ENCODE measurements at places on chromosomes 3 and 15. TPM values are rescaled to one million over a fixed set of nuclear protein-coding genes. Genes with fewer than 3 reads are reported as not detected.

The CAMK2N2 gene
- polyA plus RNA-seq: 24.2 TPM

The LYZL4 gene
- polyA plus RNA-seq: not detected

The GOLGA6L4 gene
- polyA plus RNA-seq: 17.1 TPM

The SPATA12 gene
- polyA plus RNA-seq: 0.62 TPM

The RBP2 gene
- 1.9 TPM for polyA plus RNA-seq

The OR4F15 gene
- polyA plus RNA-seq: not detected

The SCN11A gene
- polyA plus RNA-seq: 0.16 TPM

The SNURF gene
- 6.0 TPM for polyA plus RNA-seq

The ATP13A4 gene
- 0.34 TPM for polyA plus RNA-seq

The GABRR3 gene
- polyA plus RNA-seq: not detected

The RBMS3 gene
- 52.4 TPM for polyA plus RNA-seq

- DNase-seq: no peak
- H3K27me3 ChIP-seq: no peaks in the 10 kb centered on the region
- no peaks in the 10 kb centered on the region for H3K36me3 ChIP-seq
Measured at GRCh38 chr3:146781606-146782005, 176.5 kb upstream of the PLSCR5 start.

- H3K36me3 ChIP-seq: no peaks in the 10 kb centered on the region
- no peak overlapping the region for H3K27ac ChIP-seq
- no peak overlapping the region for H3K4me3 ChIP-seq
Measured at GRCh38 chr3:166889241-166889640, 490.9 kb downstream of the ZBBX start.

GRCh38 chr3:137325170-137325569 lies 367.4 kb downstream of the IL20RB start:
- H3K27me3 ChIP-seq: no peaks in the 10 kb centered on the region
- no peak for DNase-seq
- H3K36me3 ChIP-seq: no peaks in the 10 kb centered on the region
- H3K4me1 ChIP-seq: no peaks in the 10 kb centered on the region
- H3K4me3 ChIP-seq: no peak overlapping the region

DNA sequence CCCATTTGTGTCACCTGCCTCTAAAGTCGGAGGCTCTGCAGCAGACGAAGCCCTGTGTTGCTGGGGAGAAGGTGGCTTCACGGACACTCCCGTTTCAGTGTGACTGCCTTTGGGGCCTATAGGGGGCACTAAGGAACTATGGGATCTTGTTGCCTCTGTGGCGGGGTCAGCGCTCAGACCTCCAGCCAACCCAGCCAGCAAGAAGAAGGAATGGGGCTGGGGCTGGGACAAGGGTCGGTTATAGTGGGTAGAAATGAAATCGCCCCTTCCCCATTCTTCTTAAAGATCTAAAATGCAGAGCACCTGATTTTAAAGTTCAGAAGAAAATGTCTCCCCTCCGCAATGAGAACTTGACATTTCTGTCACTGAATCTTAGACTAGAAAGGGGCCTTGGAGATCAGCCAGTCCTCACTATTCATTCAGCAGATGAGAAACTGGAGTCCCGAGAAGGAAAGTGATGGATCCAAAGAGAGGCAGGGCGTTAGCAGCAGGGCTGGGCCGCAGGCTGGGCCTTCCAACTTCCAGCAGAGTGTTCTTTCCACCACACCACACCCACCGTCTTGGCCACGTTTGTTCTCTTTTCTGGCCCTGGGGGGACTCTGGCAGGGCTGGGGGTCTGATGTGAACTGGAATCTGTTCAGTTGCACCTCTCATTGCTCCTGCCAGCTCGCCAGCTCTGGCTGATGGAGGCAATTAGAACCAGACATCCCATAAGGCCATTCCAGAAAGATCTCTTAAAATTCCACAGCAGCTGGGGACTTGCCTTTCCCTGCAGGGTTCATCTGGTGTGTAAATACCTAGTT lies 195.4 kb downstream of the OPA1 start:
- H3K4me3 ChIP-seq: no peak overlapping the region
- H3K4me1 ChIP-seq: no peaks in the 10 kb centered on the region
- peak; percentile 72 for DNase-seq
- no peak overlapping the region for H3K27ac ChIP-seq
- no peaks in the 10 kb centered on the region for H3K36me3 ChIP-seq

DNA sequence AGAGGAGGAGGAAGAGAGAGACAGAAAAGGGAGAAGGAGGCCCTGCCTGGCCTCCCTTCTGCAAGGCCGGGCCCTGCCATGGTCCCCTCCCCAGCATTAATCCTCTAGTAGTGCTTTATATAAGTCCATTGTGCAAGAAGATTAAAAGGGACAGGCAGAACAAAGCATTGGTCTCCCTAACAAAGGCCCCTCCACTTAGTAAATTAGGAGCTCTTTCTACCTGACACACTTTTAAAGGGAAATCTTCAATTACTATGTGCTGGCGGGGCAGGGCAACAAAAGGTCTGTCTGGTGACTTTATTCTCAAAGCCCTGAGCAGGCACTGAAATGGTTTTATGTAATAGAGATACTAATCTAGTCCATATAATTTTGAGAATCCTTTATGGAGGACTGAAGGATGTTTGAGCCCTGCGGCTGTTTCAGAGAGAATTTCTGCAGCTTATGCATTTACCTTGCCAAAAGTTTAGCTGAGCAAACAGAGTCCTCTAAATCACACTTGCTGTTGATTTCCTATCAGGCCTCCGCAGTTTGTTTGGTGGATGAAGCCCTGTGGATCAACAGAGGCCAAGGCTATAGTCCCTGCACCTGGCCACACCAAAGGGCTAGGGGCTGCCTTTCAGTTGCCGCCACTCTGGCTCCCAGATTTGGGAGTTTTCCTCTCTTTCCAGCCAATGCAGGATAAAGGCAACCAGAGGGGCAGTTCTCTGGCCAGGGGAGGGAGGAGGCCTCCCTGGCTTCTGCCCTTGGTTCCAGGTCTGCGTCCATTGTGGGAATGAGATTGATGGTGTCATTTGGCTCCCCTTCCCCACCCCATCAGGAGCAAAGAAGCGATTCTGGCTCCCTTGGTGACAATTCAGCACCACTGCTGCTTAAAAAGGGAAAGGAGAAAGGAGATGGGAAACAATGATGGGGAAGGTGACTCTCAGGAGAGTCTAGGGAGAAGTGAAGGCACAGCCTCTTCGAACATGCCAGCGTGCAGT lies 148.0 kb downstream of the MEGF11 start:
- no peaks in the 10 kb centered on the region for H3K27me3 ChIP-seq
- no peak overlapping the region for H3K4me3 ChIP-seq
- H3K36me3 ChIP-seq: no peaks in the 10 kb centered on the region
- no peaks in the 10 kb centered on the region for H3K4me1 ChIP-seq
- no peak for DNase-seq

GRCh38 chr3:55330756-55331155 lies 156.3 kb downstream of the WNT5A start:
- H3K27ac ChIP-seq: no peak overlapping the region
- H3K27me3 ChIP-seq: no peaks in the 10 kb centered on the region

DNA sequence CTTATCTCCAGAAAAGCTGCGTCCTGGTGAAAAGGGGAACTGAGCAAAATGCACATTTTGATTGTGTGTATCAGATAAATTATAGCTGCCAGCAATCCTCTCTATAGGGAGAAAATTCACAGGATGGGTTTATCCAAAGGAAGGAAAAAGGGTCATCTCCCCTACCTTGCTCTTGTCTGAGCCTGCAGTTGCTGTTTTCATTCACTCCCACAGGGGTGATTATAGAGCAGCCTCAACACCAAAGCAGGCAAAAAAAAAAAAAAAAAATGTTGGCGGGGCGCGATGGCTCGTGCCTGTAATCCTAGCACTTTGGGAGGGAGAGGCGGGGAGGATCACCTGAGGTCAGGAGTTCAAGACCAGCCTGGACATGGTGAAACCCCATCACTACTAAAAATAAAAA lies 333.7 kb downstream of the ROBO2 start:
- no peaks in the 10 kb centered on the region for H3K4me1 ChIP-seq
- no peak overlapping the region for H3K4me3 ChIP-seq
- no peaks in the 10 kb centered on the region for H3K36me3 ChIP-seq
- H3K27me3 ChIP-seq: no peaks in the 10 kb centered on the region
- H3K27ac ChIP-seq: no peak overlapping the region

DNA sequence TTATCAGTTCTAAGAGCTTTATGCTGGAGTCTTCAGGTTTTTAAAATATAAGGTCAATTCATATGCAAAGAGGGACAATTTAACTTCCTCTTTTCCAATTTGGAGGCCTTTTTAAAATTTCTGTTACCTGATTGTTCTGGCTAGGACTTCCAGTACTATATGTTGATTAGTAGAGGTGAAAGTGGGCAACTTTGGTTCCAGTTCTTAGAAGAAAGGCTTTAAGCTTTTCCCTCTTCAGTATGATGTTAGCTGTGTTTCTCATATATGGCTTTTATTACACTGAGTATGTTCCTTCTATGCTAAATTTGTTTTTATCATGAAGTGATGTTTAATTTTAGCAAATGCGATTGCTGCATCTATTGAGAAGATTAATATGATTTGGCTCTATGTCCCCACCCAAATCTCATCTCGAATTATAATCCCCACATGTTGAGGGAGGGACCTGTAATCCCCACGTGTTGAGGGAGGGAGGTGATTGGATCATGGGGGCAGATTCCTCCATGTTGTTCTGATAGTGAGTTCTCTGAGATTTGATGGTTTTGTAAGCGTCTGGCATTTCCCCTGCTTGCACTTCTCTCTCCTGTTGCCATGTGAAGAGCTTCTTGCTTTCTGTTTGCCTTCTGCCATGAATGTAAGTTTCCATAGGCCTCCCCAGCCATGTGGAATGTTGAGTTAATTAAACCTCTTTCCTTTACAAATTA lies 33.8 kb downstream of the FAIM start:
- H3K4me3 ChIP-seq: no peak overlapping the region
- no peaks in the 10 kb centered on the region for H3K27me3 ChIP-seq
- H3K27ac ChIP-seq: no peak overlapping the region
- no peaks in the 10 kb centered on the region for H3K36me3 ChIP-seq

- H3K4me3 ChIP-seq: no peak overlapping the region
- H3K27ac ChIP-seq: no peak overlapping the region
- no peaks in the 10 kb centered on the region for H3K27me3 ChIP-seq
- H3K36me3 ChIP-seq: no peaks in the 10 kb centered on the region
- DNase-seq: no peak
- no peaks in the 10 kb centered on the region for H3K4me1 ChIP-seq
Measured at GRCh38 chr3:53051929-53052328, 6.1 kb upstream of the SFMBT1 start.

GRCh38 chr15:96514607-96515285 lies 184.2 kb downstream of the NR2F2 start:
- no peaks in the 10 kb centered on the region for H3K4me1 ChIP-seq
- no peaks in the 10 kb centered on the region for H3K27me3 ChIP-seq
- no peak overlapping the region for H3K4me3 ChIP-seq
- DNase-seq: no peak
- H3K27ac ChIP-seq: no peak overlapping the region

DNA sequence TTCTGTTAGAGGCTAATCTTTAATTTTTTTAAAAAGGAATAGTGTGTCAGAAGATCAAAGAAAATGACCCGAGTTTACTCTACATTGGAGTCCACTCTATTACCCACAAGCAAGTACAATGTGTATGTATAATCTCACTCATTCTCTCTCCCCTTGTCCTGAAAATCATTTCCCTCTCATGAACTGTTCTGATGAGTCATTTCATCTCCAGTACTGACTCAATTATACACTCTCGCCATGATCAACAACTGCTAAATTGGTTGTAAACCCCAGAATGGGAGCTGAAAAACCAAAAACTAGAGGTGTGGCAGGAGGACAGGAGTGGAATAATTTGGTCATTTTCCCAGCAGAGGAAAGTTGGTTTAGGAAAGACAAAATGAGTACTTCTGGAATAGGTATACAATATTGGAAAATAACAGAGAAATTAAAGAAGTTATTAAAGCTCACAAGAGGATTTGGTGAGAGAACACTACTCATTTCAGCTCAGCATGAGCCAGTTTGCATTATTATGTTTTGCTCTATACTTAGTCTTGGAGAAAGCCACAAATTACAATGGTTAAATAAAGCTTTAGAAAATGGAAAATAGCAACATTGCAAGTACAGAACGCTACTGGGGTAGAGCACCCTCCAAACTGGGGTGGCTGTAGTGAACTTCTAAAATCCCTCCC lies 144.3 kb upstream of the PFN2 start:
- no peaks in the 10 kb centered on the region for H3K36me3 ChIP-seq
- no peaks in the 10 kb centered on the region for H3K4me1 ChIP-seq
- no peak for DNase-seq

- H3K4me1 ChIP-seq: peaks cover 43% of the 10 kb centered on the region
- no peak overlapping the region for H3K27ac ChIP-seq
- DNase-seq: no peak
- H3K27me3 ChIP-seq: no peaks in the 10 kb centered on the region
- no peaks in the 10 kb centered on the region for H3K36me3 ChIP-seq
Measured at GRCh38 chr3:177598097-177598833, 401.0 kb upstream of the TBL1XR1 start.

DNA sequence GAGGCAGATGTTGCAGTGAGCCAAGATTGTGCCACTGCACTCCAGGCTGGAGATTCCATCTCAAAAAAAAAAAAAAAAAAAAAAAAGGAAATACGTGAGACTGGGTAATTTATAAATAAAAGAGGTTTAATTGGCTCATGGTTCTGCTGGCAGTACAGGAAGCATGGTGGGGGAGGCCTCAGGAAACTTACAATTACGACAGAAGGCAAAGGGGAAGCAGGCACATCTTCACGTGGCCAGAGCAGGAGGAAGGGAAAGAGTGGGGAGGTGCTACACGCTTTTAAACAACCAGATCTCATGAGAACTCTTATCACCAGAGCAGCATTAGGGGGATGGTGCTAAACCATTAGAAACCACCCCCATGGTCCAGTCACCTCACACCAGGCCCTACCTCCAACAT lies 138.2 kb upstream of the IL12A start:
- DNase-seq: no peak
- H3K27me3 ChIP-seq: no peaks in the 10 kb centered on the region
- H3K27ac ChIP-seq: no peak overlapping the region
- no peak overlapping the region for H3K4me3 ChIP-seq
- no peaks in the 10 kb centered on the region for H3K4me1 ChIP-seq

GRCh38 chr3:133230195-133230594 lies 169.7 kb upstream of the BFSP2 start:
- H3K4me3 ChIP-seq: no peak overlapping the region
- no peak overlapping the region for H3K27ac ChIP-seq
- H3K36me3 ChIP-seq: no peaks in the 10 kb centered on the region
- H3K27me3 ChIP-seq: no peaks in the 10 kb centered on the region

DNA sequence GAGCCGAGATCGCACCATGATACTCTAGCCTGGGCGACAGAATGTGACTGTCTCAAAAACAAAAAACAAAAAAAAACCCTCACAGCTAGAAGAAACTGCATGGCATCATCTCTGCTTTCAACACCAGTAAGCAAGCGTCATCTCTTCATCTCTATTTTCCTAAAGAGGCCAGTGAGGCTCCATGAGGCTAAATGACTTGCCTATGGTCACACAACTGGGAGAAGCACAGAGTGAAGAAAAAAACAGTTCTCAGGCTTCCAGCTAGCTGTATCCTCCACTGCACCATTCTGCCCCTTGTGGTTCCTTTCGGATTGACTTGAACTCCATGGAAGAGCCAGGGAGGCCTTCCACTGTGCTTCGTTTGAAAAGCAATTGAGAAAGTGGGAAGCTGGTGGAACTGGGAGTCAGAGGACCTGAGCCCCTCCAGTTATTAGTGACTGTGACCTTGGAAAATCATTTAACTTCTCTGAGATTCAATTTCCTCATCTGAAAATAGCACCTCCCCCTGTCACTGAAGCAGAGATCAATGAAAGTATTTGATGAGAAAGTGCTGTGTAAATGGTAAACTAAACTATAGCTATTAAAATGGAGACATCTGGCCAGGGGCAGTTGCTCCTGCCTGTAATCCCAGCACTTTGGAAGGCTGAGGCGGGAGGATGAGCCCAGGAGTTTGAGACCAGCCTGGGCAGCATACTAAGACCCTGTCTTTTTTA lies 32.1 kb upstream of the DENND4A start:
- no peak overlapping the region for H3K4me3 ChIP-seq
- peak; percentile 77 for DNase-seq
- H3K36me3 ChIP-seq: no peaks in the 10 kb centered on the region
- no peaks in the 10 kb centered on the region for H3K27me3 ChIP-seq
- H3K27ac ChIP-seq: no peak overlapping the region

Measured in adrenal gland (tissue), 19 donors.